Smooth muscle cell of bladder (primary cell): ENCODE measurements at places on chromosomes 3 and 15. TPM values are rescaled to one million over a fixed set of nuclear protein-coding genes. Genes with fewer than 3 reads are reported as not detected.

The FSTL1 gene
- 887 and 1,090 TPM in 2 replicates for total RNA-seq

The TGM4 gene
- total RNA-seq, result not detected in 2 replicates

The KLHL18 gene
- total RNA-seq, result 14.2 and 15.1 TPM in 2 replicates

The RTP4 gene
- 1.6 and 2.0 TPM in 2 replicates for total RNA-seq

The SCN5A gene
- total RNA-seq, result 0.37 and 0.43 TPM in 2 replicates
